DMS 273 treated with DMSO at 0.1 percent for 48 hours (cell line): ENCODE measurements at places on chromosomes 16 and 17.
A peak's percentile ranks its signal among the peaks of the same experiment; 100 is the strongest.

- no peak for DNase-seq
Observed at GRCh38 chr16:85935391-85935973, 36.5 kb downstream of the IRF8 start.

DNA sequence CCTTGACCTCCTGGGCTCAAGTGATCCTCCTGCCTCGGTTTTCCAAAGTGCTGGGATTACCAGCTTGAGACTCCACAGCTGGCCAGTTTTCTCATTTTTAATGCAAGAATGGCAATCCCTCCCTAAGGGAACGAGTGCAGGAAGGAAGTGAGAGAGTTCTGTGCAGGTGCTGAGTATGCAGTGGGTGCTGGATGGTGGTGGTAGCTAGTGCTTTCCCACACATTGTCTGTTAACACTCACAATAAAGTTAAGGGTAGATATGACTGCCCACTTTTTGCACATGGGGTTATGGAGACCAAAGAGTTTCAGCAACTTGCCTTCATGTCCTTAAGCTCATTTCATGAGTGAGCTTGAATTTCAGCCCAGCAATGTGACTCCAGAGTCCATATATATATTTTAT is 18.5 kb downstream of the RGS9 start:
- no peak for DNase-seq

DNA sequence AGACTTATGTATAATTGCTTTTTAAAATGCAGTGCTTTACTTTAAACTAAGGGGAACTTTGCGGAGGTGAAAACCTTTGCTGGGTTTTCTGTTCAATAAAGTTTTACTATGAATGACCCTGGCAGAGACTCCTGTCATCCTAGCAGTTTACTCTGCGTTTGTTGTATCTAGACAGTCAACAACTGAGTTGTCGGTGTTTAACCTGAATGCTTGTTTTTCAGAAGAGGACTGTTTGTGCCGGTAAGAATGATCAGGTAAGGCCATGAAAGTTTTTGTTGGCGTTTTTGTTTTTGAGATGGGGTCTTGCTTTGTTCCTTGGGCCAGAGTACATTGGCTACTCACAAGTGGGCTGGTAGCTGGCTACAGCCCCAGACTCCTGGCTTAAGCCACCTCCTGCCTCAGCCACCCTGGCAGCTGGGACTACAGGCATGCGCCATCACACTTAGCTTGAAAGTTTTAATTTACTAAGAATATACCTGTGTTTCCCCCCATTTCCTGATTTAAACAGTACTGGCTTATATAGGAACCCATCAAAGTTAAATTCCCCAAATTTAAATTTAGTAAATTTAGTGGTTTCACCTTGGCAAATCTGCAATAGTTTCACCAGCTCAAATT is 11.9 kb downstream of the HERPUD1 start:
- DNase-seq: no peak

- no peak for DNase-seq
Observed at GRCh38 chr17:33201283-33201682, 91.8 kb downstream of the ASIC2 start.

- DNase-seq: no peak
Observed at GRCh38 chr17:32927724-32928585, at the start of gene TMEM98. Gene TMEM98 (plus strand): TSS chr17:32928153. CDS start chr17:32931529, 3,376 bp downstream.

GRCh38 chr17:50538549-50539410 is 6.2 kb downstream of the EPN3 start:
- no peak for DNase-seq

- DNase-seq: no peak
Observed at GRCh38 chr17:69581061-69581961, 166.8 kb downstream of the MAP2K6 start.

DNA sequence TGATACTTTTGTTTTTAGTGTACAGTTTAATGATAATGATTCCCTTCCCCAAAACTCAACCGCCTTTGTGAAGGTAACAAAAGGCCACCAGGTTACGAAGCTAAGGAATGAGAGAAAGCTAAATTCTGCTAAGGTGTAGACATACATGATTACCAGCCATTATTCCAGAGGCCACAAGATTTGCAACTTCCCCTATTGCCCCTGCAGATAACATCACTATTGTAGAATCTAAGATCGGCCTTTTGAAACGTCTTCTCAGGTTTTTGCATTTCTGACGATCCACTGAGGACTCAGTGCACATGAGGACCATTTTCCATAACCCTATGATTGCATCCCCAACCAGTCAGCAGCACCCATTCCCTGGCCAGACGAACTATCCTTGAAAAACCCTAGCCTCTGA is 33.9 kb upstream of the SNN start:
- no peak for DNase-seq

GRCh38 chr16:15051387-15051951 is 4.4 kb downstream of the NTAN1 start:
- no peak for DNase-seq

DNA sequence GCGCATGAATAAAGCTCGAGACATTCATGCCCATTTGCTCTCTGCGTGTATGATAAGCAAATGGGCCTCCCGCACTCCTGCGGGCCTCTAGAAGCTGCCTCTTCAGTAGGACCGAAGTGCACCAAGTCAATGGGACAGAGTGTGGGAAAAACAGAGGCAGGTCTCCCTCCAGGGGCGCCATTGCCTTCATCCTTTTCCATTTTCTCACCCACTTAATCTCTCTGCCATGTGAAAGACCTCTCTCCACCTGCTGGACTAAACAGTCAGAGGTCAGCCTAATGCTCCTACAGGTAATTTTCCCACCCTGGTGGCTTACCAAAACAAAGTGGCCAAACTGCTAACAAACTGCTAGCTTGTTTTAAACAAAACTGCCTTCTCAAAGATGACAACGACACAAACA is 210.9 kb downstream of the ZFHX3 start:
- DNase-seq: no peak

DNA sequence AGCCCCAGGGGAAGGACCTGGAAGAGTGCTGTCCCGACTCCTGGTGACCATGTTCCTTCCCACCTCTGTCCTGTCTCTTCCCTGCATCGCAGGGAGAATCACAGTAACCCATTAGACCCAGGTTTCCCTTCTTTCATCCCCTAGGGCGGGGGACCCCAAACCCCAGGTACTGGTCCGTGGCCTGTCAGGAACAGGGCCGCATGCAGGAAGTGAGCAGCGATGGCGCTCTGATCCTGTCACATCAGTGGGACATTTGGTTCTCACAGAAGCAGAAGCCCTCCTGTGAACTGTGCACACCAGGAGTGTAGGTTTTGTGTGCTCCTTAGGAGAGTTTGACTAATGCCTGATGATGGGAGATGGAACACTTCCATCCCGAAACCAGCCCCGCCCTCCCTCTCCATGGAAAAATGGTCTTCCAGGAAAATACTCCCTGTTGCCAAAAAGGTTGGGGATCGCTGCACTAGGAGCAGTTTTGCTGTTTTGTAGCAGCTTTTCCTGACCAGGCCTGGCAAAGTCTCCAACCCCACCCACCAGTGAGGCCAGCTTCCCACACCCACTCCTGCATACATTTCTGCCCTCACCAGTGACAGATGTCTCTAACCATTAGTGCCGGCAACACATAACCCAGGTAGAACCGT is 10.5 kb downstream of the MNT start:
- DNase-seq: no peak

GRCh38 chr17:51850201-51850600 is 308.3 kb downstream of the CA10 start:
- no peak for DNase-seq

GRCh38 chr16:50833929-50834328 is 92.0 kb downstream of the CYLD start:
- no peak for DNase-seq

GRCh38 chr17:76397687-76398522 is 13.5 kb downstream of the SPHK1 start:
- peak; percentile 49 for DNase-seq

GRCh38 chr16:27918755-27919154 is 144.8 kb downstream of the GSG1L start:
- no peak for DNase-seq

GRCh38 chr17:69870751-69871199 is 204.2 kb upstream of the KCNJ16 start:
- DNase-seq: no peak

- DNase-seq: no peak
Observed at GRCh38 chr16:83742124-83742899, 65.5 kb upstream of the HSBP1 start.

GRCh38 chr17:27247071-27247957 is 46.6 kb upstream of the WSB1 start:
- no peak for DNase-seq

DNA sequence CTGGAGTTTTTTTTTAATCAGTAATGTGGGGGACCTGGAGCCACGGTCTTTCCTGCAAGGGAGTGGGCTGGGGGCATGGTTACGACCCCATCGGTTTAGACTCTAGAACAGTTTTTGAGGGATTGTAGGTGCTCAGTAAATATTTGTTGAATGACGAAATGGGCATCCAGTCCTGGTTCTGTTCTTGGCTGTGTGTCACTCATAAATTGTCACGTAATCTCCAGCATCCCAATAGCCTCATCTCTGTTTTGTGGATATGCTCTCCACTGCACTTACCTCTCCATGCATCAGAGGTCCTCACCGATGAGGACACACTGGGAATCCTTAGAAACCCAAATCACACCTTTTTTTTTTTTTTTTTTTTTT is 497 bp upstream of the SLC38A7 start:
- no peak for DNase-seq

DNA sequence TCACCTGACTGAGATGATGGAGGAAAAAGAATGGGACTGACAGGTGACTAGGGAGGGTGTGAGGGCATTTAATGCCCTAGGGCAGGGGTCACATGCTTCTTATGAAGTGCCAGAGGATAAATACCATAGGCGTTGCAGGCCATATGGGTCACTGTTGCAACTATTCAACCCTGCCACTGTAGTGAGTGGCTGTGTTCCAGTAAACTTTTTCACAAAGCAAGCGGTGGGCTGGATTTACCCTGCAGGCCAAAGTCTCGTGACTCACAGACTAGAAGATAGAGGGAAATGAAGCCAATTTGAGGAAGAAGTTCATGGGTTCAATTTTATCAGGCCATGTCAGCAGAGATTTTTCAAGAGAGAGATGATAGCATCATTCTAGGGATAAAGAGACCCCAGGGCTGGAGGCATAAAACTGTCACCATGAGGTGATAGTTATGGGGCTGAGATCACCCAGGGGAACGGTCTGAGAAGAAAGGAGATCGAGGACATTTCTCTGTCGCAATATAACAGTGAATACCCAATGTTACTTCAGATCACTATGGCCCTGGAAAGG is 8.6 kb downstream of the ARHGAP17 start:
- DNase-seq: no peak

GRCh38 chr16:7967996-7968509 is 622.3 kb downstream of the TMEM114 start:
- DNase-seq: no peak

GRCh38 chr17:41058741-41059140 is 1.2 kb downstream of the KRTAP2-3 start:
- no peak for DNase-seq

DNA sequence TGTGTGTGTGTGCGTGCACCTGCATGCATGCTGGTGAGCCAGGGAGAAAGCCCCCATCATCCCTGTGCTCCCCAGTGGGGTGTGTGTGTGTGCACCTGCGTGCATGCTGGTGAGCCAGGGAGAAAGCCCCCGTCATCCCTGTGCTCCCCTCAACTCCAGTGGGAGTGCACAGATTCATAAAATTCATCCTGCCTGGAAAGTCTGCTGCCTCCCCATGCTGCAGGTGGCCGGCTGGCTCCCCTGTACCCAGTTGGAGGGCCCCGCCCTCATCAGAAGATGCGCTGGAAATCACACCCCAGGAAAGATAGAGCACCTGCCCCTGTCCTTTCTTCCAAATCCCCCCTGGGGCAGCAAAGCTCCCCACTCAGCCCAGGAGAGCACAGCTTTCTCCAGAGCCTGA is 84.8 kb upstream of the DOC2B start:
- DNase-seq: no peak

- DNase-seq: no peak
Observed at GRCh38 chr16:22282254-22282892, 14.8 kb upstream of the POLR3E start.

- no peak for DNase-seq
Observed at GRCh38 chr16:80029761-80030481, 429.4 kb upstream of the MAF start.

GRCh38 chr16:69188716-69189115 is 1.8 kb downstream of the SNTB2 start:
- no peak for DNase-seq
